ENCODE measurements at places on chromosomes 13 and 19. TPM values are rescaled to one million over a fixed set of nuclear protein-coding genes. Genes with fewer than 3 reads are reported as not detected.

DNA sequence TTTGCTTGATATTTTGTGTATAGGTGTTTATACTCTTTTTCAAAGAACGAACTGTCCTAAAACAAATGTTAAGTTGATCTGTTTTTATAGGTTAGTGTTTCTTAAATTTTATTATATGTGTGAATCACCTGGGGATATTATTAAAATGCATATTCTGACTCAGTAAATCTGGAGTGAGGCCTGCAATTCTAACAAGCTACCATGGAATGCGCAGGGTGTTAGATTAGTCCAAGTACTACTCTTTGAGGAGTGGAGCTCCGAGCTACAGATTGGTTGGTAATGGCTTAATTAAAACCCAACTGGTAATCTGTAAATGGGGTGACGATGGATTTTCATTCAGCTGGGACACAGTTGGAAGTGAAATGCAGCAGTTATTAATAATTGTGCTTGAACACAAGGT, 214.1 kb upstream of the UFM1 start:
- no peaks in the 10 kb centered on the region for H3K36me3 ChIP-seq
- H3K4me1 ChIP-seq: no peaks in the 10 kb centered on the region
- H3K27ac ChIP-seq: no peak overlapping the region
- no peaks in the 10 kb centered on the region for H3K27me3 ChIP-seq

GRCh38 chr19:32708457-32708856, 11.1 kb upstream of the TDRD12 start:
- no peak overlapping the region for H3K4me3 ChIP-seq
- no peak overlapping the region for H3K27ac ChIP-seq
- H3K36me3 ChIP-seq: peaks cover 26% of the 10 kb centered on the region
- no peaks in the 10 kb centered on the region for H3K27me3 ChIP-seq
- no peak for DNase-seq

GRCh38 chr13:98488736-98489135, 88.2 kb downstream of the STK24 start:
- H3K27me3 ChIP-seq: no peaks in the 10 kb centered on the region
- no peaks in the 10 kb centered on the region for H3K36me3 ChIP-seq
- H3K4me3 ChIP-seq: no peak overlapping the region
- DNase-seq: no peak
- H3K4me1 ChIP-seq: peaks cover 55% of the 10 kb centered on the region

- no peaks in the 10 kb centered on the region for H3K4me1 ChIP-seq
- no peaks in the 10 kb centered on the region for H3K36me3 ChIP-seq
- H3K27me3 ChIP-seq: no peaks in the 10 kb centered on the region
- no peak overlapping the region for H3K27ac ChIP-seq
- DNase-seq: no peak
- no peak overlapping the region for H3K4me3 ChIP-seq
These were observed 22.8 kb downstream of the MEGF8 start for GRCh38 chr19:42348211-42348610.

DNA sequence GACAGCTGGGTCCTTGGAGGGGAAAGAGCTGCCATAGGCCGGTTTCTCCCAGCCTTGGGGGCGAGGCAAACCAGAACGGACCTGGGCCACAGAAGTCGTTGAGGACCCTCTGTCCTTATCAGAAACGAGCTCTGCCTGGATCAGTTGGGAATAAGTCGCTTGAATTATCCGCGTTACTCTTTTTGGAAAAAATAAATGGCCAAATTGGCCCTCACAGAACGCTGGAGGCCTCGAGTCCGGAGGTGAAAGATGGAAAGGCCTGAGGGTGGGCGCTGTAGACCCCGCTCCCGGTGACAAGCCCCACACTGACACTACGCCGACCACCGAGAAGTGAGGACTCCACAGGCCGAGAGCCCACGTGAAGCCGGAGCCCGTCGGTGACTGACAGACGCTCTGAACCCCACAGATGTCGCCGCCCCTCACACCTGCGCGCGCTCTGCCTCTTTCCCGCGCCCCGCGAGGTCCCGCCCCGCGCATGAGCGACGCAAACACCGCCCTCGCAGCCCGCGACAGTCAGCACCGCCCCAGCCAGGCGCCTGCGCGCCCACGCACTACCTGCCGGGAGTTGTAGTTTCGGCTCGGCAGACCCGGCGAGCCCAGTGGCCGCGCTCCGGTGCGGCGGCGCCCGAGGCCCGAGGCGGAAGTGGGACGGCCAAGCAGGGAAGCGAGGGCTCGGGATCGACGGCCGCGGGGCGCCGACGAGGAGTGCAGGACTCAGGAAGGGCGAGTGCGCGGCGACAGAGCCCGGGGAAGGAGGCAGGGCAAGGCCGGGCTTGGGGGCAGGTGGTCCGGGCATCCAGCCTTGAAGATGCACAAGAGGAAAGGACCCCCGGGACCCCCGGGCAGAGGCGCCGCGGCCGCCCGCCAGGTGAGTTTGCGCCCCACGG, at the start of the genes BRME1 and CC2D1A:
Gene BRME1, minus strand, starts transcription at position 484 of the 887 bp plus-strand sequence. CDS start 1,225 bp downstream, outside the sequence.
Gene CC2D1A, plus strand, starts transcription at position 568 of the 887 bp plus-strand sequence. Its CDS starts 241 bp downstream, at position 809.
- H3K27ac ChIP-seq: no peak within 1 kb of the TSS
- peaks cover 5% of the 10 kb centered on the region for H3K36me3 ChIP-seq
- peak; percentile 93 for DNase-seq
- no peaks in the 10 kb centered on the region for H3K27me3 ChIP-seq
- H3K4me1 ChIP-seq: no peaks in the 10 kb centered on the region

GAMT gene
- 40.1 TPM for polyA plus RNA-seq

CLEC4M gene
- not detected for polyA plus RNA-seq
